Vagina (tissue), 2 donors: ENCODE measurements at places on chromosomes 12 and 14.

DNA sequence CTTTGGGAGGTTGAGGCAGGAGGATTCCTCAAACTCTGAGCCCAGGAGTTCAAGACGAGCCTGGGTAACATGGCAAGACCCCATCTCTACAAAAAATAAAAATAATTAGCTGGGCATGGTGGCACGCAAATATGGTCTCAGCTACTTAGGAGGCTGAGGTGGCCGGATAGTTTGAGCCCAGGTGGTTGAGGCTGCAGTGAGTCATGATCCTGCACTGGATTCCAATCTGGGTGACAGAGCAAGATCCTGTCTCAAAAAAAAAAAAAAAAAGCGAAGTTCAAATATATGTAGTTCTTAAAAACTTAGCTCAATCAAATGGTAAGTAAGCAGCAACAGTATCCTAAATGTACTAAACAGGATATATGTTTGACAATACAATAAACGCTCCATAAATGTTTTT lies 85.5 kb upstream of the SSTR1 start:
- no peak for DNase-seq
- no peak overlapping the region for H3K27ac ChIP-seq
- no peaks in the 10 kb centered on the region for H3K27me3 ChIP-seq

DNA sequence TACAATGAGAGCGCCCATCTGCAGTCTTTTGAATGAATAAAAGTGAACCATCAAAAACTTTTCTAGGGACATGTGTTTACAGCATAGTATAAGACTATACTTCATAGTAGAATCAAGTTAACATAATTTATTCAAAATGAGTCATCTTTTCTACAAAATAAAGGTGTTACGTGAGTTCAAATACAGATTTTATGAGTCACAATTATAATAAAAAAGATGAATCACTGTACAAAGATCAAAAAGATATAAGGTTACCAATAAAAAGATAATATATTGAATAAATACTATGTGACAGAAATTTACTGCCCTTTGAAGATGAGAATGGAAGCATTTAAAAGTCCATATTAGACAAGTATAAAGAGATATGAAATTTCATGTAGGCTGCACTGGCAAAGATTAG lies 2.8 kb downstream of the MBIP start:
- no peaks in the 10 kb centered on the region for H3K27me3 ChIP-seq
- no peak for DNase-seq
- no peak overlapping the region for H3K4me3 ChIP-seq
- no peak overlapping the region for H3K27ac ChIP-seq
- H3K4me1 ChIP-seq: peaks cover 18% of the 10 kb centered on the region
- no peaks in the 10 kb centered on the region for H3K36me3 ChIP-seq

DNA sequence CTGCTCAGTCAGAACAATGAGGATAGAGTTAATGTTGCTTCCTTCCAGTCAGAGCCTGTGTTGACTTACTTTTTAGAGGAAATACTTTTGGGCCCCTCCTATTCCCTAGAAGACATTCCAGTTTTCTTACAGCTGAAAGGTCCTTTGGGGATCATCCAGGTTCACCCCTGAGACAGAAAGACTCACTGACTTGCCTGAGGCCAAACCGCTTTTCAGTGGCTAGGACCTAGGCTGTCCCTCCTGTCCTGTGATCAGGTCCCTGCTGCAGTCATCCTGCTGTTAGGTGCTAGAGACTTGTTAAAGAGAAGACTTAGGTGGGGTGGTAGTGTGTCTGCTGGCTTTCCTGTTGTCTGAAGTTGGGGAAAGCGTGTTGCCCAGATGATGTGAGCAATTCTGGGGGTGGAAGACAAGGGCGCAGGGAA lies 39.6 kb downstream of the SUSD6 start:
- H3K27me3 ChIP-seq: no peaks in the 10 kb centered on the region
- no peak overlapping the region for H3K4me3 ChIP-seq
- H3K27ac ChIP-seq: no peak overlapping the region
- peaks cover 84% of the 10 kb centered on the region for H3K4me1 ChIP-seq
- no peak for DNase-seq

GRCh38 chr12:9872742-9873141 lies 3.6 kb upstream of the CLEC2B start:
- H3K4me1 ChIP-seq: peaks cover 31% of the 10 kb centered on the region
- H3K27me3 ChIP-seq: no peaks in the 10 kb centered on the region
- DNase-seq: no peak
- H3K36me3 ChIP-seq: no peaks in the 10 kb centered on the region
- no peak overlapping the region for H3K4me3 ChIP-seq

DNA sequence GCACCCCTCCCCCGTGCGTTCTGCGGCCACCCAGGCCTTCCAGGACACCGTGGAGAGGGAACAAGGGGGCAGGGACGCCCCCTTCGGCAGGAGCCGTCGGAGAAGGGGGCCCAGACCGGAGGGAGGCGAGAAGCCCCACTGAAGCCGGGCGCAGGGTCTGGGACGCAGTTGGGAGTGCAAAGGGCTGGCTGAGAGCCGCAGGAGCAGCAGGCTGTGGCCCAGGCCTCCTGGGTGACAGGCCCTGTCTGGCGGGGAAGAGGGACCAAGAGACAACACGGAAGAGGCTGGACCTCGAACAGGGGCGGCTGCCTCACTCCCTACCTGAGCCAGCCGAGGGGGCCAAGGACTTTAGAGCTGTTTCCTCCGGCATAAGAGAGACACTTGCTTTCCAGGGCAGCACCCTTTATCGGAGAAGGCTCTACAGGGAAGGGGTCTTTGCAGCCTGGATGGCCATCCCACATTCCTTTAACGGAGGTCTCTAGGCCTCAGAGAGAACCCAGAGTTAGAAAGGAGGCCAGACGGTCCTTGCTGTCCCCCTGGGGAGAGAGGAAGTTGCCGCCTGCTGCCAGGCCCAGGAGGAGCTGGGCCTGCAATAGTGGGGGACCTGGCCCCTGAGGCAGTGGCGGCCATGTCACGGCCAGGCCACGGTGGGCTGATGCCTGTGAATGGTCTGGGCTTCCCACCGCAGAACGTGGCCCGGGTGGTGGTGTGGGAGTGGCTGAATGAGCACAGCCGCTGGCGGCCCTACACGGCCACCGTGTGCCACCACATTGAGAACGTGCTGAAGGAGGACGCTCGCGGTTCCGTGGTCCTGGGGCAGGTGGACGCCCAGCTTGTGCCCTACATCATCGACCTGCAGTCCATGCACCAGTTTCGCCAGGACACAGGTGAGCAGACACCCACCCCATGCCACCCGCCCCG lies 1.3 kb downstream of the DTX1 start:
- no peaks in the 10 kb centered on the region for H3K27me3 ChIP-seq
- H3K4me1 ChIP-seq: peaks cover 16% of the 10 kb centered on the region
- DNase-seq: no peak
- no peak overlapping the region for H3K27ac ChIP-seq

- H3K27me3 ChIP-seq: no peaks in the 10 kb centered on the region
- peaks cover 2% of the 10 kb centered on the region for H3K36me3 ChIP-seq
- no peak for DNase-seq
- H3K4me3 ChIP-seq: no peak overlapping the region
These were observed 10.5 kb upstream of the NR2C1 start for GRCh38 chr12:95083938-95084337.

- H3K27me3 ChIP-seq: no peaks in the 10 kb centered on the region
- H3K36me3 ChIP-seq: peaks cover 15% of the 10 kb centered on the region
- H3K4me3 ChIP-seq: no peak overlapping the region
- no peak overlapping the region for H3K27ac ChIP-seq
- peaks cover 44% of the 10 kb centered on the region for H3K4me1 ChIP-seq
- DNase-seq: no peak
These were observed 19.9 kb downstream of the CCND2 start for GRCh38 chr12:4293299-4293965.

DNA sequence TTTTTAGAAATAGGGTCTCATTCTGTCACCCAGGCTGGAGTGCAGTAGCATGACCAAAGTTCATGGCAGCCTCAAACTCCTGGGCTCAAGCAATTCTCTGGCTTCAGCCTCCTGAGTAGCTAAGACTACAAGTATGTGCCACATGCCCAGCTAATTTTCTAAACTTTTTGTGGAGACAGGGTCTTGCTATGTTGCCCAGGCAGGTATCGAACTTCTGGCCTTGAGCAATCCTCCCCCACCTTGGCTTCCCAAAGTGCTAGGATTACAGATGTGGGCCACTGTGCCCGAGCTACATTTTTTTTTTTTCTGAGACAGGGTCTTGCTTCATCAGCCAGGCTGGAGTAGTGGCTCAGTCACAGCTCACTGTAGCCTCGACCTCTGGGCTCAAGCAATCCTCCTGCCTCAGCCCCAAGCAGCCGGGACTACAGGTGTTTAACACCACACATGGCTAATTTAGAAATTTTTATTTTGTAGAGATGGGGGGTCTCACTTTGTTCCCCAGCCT lies 7.1 kb downstream of the PPP4R3A start:
- H3K36me3 ChIP-seq: peaks cover 3% of the 10 kb centered on the region
- no peak overlapping the region for H3K27ac ChIP-seq
- H3K4me3 ChIP-seq: no peak overlapping the region
- H3K4me1 ChIP-seq: peaks cover 84% of the 10 kb centered on the region
- H3K27me3 ChIP-seq: no peaks in the 10 kb centered on the region
- no peak for DNase-seq

DNA sequence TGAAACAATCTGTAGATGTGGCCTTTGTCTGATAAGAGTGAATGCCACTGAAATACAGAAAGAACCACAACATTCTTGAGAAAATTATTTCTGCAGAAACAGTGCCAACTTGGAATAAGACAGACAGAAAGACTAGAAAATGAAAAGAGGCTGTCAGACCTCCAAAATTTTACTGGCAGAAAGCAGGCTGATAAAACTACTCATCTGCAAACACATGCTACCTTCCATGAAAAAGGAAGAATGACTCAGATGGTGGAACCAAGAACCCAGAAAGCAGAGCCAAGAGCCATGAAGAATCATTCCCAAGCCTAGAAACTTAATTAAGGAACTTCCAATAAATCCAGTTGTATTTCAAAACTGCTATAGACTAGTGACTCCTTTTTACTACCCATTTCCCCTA lies 31.9 kb upstream of the OSBPL8 start:
- H3K27ac ChIP-seq: no peak overlapping the region
- no peak for DNase-seq
- H3K36me3 ChIP-seq: no peaks in the 10 kb centered on the region
- H3K4me1 ChIP-seq: no peaks in the 10 kb centered on the region
- H3K4me3 ChIP-seq: no peak overlapping the region

GRCh38 chr14:106831322-106831720 lies 1304.9 kb downstream of the TMEM121 start:
- no peak overlapping the region for H3K4me3 ChIP-seq
- H3K27ac ChIP-seq: no peak overlapping the region
- DNase-seq: peak; percentile 69
- no peaks in the 10 kb centered on the region for H3K27me3 ChIP-seq
- H3K36me3 ChIP-seq: no peaks in the 10 kb centered on the region
- no peaks in the 10 kb centered on the region for H3K4me1 ChIP-seq

DNA sequence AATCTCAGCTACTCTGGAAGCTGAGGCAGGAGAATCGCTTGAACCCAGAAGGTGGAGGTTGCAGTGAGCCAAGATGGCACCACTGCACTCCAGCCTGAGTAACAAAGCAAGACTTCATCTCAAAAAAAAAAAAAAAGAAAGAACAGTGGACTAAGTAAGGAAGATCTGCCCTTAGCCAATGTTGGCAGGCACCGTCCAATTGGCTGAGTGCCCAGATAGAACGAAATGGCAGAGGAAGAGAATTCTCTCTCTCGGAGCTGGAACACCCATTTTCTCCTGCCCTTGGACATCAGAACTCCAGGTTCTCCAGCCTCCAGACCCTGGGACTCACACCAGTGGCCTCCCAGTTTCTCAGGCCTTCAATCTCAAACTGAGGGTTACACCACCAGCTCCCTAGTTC lies 49.9 kb downstream of the ESR2 start:
- H3K4me1 ChIP-seq: no peaks in the 10 kb centered on the region
- DNase-seq: no peak

DNA sequence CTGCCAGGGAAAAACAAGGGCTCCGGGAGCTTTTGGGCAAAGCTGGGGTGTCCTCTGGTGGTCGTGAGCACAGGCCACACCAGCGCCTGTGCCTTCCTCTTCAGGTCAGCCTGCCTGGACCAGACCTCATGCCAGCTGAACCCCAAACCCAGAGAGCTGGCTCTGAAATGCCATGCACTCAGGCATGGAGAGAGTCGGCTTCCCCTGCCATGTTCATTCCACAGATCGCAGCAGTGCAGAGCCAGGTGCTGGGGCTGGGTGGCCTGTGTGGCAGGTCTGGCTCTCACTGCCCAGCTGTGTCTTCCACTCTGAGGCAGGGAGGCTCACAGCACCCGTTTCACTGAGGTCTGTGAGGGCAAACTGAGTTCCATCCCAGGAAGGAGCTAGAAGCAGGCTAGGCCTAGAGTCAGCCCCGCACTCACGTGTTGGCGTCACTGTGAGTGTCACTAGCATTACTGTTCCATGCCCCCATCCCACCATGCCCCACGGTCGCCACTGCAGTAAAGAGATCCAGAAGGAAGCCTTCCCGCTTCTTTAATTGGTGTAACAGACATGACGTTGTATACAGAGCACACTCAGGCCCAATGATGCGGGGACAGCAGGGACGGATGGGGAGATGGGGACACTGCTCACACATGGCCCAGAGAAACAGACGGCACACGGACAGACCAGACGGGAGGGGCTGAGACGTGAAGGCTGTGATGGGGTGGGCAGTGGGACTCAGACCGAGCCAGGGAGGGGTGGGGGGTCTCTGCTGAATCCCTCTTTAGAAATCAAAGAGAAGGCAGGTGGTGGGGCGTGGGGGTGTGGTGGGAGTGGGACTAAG lies 2.7 kb downstream of the ARL6IP4 start:
- no peaks in the 10 kb centered on the region for H3K27me3 ChIP-seq
- no peak for DNase-seq
- peaks cover 66% of the 10 kb centered on the region for H3K4me1 ChIP-seq
- no peak overlapping the region for H3K4me3 ChIP-seq

GRCh38 chr14:85865701-85866100 lies 335.8 kb downstream of the FLRT2 start:
- no peaks in the 10 kb centered on the region for H3K27me3 ChIP-seq
- no peaks in the 10 kb centered on the region for H3K36me3 ChIP-seq
- no peak overlapping the region for H3K27ac ChIP-seq
- no peak for DNase-seq
- no peak overlapping the region for H3K4me3 ChIP-seq

DNA sequence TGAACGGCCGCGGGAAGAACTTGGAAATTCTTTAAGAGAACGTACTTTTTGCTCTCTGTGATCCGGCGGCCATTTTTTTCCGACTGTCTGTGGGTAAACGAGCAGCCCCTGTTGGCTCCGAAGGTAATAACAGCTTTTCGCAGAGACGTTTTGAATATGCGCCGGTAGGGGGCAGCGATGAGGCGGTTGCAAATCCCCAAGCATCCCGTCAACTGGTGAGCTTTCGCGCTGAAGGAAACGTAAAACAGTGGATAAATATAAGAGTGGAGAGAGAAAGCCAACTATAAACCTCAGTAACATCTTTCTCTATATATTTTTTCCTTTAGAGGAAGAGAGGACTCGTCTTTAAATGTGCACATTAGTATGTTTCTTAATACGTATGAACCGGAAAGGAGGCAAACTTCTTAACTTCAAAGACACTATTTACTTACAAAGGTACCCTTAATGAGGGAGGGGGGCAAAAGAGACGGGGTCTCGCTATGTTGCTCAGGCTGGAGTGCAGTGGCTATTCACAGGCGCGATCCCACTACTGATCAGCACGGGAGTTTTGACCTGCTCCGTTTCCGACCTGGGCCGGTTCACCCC lies 9.6 kb upstream of the NEMF start:
- no peaks in the 10 kb centered on the region for H3K36me3 ChIP-seq
- peaks cover 12% of the 10 kb centered on the region for H3K4me1 ChIP-seq
- DNase-seq: no peak
- peak overlapping the region; percentile 95 for H3K27ac ChIP-seq
